Pulmonary artery endothelial cell (primary cell): ENCODE measurements at places on chromosomes 2 and 18.

DNA sequence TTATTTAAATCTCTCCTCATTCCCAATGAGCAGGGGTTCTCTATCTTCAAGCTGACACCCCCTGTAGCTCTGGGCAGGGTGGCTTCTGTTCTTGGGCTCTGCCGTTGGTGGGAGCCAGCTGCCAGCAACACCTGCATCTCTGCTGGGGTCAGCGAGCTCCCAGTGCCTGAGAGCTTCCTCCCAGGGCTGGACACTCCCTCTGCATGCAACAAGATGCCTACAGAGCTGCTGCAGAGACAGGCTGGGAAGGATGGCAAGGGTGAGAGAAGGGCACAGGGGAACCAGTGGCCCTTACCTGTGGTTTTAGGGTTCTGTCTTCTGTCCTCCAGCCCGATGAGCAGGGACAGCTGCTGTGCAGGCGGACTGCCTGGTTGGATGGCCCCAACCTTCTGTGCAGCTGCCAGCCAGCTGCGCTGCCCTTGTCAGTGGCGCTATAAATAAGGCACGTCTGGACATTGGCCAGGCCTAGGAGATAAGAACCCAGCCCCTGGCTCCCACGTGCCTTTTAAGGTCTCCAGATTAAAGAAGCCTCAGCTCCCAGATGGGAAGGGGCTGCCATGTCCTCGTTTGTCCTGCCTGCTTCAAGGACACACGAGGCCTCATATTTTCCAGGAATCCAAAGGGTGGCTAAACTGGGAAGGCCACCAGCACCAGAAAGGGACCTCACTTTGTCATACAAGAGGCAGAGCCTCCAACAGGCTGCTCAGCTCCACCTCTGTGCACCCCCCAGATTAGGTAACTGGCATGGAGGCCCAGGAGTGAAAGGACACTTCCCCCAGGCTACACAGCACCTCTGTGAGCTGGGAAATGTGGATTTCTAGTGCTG lies 39.5 kb upstream of the FHL2 start:
- no peak for DNase-seq

GRCh38 chr2:31256611-31257382 lies 22.8 kb downstream of the EHD3 start:
- no peak for DNase-seq

GRCh38 chr2:241358470-241358869 lies 2.4 kb downstream of the FARP2 start:
- peak; percentile 73 for DNase-seq

GRCh38 chr18:8895987-8896619 lies 190.7 kb downstream of the MTCL1 start:
- DNase-seq: no peak

- DNase-seq: no peak
Observed at GRCh38 chr2:27807476-27807875, 36.0 kb downstream of the MRPL33 start.

DNA sequence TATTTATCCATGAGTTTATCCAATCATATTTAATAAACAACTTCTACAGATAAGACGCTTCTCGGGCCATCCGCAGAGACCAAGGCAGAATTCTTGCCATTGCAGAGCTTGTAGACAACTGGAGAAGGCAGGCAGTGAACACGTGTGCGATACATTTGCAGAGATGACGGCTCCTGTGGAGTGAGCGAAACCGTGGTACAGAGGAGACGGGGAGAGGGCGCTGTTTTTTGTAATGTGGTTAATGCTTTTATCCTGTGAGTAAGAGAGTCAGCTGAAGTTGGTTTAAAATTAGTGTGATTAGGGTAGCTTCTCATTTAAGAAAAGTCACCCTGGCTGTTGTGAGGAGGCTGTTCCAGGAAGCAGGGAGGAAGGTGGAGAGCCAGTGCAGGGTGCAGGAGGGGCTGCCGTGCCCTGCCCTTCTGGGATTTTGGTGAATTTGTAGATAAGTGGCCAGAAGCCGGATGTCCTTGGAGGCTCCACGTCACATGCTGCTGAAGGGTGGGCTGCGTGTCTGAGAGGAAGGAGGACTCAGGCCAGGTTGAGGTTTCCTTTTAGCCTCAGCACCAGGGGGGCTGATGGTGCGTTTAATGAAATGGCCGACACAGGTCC lies 151.4 kb downstream of the SNTG2 start:
- no peak for DNase-seq

DNA sequence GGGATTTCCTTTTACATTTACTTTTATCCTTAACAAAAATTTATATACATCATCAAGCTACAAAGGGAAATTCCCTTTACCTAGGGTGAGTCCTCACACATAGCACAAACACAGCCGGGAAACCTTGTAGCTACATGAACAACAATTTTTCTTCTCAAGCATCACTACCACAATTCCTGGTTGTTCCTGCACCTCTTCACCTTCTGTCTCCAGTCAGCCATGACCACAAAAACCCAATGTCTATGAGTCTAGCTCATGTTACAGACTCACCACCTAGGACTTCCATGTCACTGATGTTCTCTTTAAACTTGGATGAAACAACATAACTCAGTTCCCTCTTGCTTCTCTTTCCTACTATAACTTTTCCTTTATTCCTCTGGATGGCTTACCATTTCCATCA lies 460.4 kb downstream of the MBD2 start:
- DNase-seq: no peak

- DNase-seq: no peak
Observed at GRCh38 chr2:228378696-228379425, 197.4 kb upstream of the SPHKAP start.

GRCh38 chr18:79659733-79660132 lies 19.9 kb upstream of the CTDP1 start:
- DNase-seq: no peak

DNA sequence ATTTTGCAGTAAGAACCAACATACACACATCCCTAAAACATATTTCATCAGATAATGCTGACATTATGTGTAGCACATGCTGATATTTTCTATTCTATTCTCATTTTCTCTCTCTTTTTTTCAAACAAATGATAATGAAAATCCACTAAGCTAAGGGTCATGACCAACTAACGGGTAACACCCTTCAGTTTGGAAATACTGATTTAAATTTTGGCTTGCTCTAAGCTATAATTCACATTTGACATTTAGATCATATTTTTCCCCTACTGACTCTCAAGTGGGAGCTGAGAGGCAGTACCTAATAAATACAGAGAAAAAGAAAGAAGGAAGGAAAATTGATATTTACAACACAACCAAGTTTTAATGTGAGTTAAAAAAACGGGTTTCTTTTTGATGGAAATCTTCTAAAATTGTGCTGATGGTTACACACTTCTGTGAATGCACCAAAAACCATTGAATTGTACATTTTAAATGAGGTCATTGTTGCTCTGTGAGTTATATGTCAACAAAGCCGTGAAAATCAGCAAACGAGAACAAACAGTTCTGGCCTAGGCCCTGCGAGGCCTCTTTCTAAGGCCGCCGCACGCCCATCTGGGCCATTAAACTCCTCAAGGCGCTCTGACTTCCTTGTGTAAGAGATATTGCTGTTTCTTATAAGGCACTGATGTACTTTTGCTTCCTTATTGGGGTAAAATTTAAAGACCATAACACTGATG lies 124.2 kb downstream of the GALR1 start:
- no peak for DNase-seq

DNA sequence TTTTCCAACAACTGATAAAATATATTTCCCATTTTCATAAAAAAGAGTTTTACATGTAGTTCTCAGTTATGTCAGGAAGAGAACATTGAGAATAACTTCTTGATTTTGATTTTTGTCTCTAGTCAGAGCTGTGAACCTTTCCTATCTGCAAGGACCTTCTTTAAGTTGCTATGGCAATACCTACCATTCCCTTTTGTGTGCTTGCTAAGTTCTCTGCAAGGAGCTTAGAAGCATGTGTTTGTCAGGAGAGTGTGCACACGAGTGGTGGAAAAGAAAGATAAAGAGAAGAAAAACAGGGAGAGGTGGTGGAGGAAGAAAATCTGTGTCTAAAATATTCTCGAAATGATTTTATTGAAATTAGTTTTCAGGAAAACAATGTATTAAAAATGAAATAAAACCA lies 140.3 kb upstream of the SLC8A1 start:
- DNase-seq: no peak

GRCh38 chr18:63624863-63625262 lies 19.2 kb downstream of the SERPINB4 start:
- DNase-seq: no peak

- DNase-seq: no peak
Observed at GRCh38 chr18:63119647-63120046, 199.9 kb downstream of the BCL2 start.

- no peak for DNase-seq
Observed at GRCh38 chr18:28086670-28087552, 90.0 kb downstream of the CDH2 start.

GRCh38 chr18:78641689-78642231 lies 337.9 kb upstream of the SALL3 start:
- no peak for DNase-seq

DNA sequence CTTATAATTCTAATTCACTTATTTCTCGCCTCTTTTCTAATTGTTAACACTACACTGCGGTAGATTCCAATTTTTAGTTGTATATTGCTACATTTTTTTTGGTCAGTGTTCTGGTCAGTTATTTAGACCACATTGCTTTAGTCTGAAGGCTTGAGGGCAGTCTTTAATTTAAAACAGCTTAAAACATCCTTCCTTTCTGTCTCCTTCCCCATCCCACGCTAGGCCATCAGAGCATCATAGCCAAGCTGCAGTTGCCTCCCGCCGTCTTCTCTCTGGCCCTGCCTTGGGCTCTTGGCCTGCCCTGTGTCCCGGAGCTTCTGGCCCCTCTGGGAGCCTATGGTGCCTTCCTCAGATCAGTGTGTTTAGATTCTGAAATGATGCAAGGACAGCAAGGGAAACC lies 52.6 kb upstream of the GLI2 start:
- DNase-seq: no peak

DNA sequence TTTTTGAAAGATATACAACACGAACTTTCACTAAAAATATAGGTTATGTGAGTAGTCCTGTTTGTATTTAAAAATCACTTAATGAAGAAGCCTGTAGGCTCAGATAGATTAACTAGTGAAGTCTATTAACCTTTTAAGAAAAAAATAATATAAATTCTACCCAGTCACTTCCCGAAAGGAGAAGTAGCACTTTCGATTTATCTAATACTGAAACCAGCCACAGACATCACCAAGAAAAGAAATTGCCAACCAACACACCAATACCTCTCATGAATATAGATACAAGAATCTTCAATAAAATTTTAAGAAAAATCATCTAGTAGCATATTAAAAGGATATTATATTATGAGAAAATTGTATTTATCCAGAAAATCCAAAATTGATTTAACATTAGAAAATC lies 160.5 kb downstream of the GALNT13 start:
- DNase-seq: no peak

DNA sequence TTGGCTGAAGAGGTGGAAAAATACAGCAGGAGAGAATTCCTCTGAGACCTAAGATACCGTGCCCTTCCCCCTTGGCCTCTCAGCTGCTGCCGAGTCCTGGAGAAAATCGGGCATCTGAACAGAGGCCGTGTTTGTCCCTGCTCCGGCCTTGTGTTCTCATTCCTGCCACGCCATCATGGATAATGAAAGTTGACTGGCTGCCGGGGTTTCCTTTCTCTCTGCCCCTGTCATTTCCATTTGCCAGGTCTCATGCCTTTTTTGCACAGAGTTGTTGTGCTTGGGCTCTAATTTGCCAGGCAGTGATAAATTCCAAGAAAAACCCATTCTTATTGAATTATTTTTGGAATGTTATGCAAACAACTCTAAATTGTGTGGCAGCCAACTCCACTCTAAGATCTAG lies 496.9 kb upstream of the TNP1 start:
- DNase-seq: no peak

DNA sequence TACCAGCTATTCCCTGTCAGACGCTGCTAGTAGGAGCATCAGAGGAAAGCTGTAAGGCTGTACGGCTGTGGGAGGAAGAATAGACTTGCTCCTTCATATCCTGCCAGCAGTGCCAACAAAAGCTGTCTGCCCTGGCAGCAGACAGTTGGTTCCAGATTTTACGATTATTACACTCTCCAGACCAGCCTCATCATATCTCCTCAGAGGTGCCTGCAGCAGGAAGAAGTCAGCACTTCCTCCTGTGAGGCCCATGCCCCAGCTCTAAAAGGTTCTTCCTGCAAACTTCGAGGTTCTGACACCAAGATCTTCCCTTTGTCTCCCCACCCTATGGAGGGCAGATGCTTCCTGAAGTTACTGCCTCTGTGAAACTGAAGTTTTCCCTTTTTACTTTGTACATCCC lies 537.7 kb upstream of the PKDCC start:
- no peak for DNase-seq

GRCh38 chr2:164714471-164714870 lies 93.2 kb upstream of the GRB14 start:
- no peak for DNase-seq

- no peak for DNase-seq
Observed at GRCh38 chr18:27695052-27695451, 481.9 kb downstream of the CDH2 start.

GRCh38 chr2:26723991-26724750 lies 31.6 kb downstream of the KCNK3 start:
- no peak for DNase-seq

DNA sequence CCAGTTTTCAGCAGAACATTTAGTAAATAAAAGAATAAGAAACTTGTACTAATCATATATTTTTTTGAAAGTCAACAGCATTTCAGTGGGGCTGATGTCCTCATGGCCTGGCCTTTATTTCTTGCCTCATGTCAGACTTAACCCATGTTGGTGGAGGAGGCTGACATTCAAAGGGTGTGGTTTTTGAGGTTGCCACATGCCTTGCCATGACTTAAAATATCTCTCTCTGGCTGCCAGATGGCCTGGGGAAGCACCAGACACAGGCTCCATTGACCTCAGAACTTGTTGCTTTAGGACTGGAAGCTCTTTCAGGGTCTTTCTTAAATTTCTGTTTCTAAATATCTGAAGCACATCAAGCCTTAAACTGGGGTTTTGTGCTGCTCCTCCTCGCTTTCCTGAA lies 32.5 kb upstream of the CD28 start:
- DNase-seq: no peak

- DNase-seq: no peak
Observed at GRCh38 chr2:57207191-57207590, 839.4 kb upstream of the VRK2 start.

- DNase-seq: no peak
Observed at GRCh38 chr2:152024477-152024876, 74.4 kb downstream of the CACNB4 start.

DNA sequence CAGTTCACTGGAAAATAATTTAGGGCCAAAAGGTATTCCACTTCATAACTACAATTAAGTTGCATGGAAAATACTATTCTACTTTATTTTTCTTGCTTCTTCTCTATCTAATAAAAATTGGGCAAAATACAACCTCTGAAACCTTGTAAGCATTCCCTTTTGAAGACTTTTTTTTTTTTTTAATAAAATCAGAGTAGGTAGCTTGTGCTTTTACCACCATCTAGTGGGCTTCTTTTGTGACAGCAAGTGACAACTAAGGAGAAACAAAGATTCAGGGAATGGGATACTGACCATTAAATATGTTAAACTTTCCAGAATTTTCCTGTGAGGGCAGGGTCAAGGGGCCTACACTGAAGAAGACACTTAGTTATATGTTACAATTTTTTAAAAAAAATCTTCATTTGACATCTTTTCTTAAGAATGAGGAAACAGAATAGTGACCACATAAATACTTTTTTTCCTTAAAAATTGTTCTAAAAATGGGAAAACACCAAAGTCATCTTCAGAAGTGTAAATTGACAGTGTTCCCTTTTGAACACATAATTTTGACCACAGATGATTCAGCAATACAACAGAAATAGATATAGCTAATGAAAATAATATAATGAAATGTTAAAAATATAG lies 1183.2 kb upstream of the ACVR2A start:
- no peak for DNase-seq

- DNase-seq: no peak
Observed at GRCh38 chr2:95122197-95122551, 566 bp upstream of the MRPS5 start.
